Adrenal gland (tissue), 19 donors: ENCODE measurements at places on chromosomes 13 and 19. TPM values are rescaled to one million over a fixed set of nuclear protein-coding genes. Genes with fewer than 3 reads are reported as not detected.

DNA sequence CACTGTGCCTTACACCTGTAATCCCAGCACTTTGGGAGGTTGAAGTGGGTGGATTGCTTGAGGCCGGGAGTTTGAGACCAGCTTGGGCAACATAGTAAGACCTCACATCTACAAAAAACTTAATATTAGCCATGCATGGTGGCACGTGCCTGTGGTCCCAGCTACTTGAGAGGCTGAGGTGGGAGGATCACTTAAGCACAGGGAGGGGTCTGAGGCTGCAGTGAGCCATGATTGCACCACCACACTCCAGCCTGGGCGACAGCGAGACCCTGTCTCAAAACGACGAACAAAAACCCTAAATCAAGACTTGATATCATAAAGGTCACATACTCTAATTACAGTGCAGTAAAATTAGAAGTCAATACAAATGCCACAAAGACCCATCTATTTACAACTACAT, 17.4 kb downstream of the SLC7A9 start:
- DNase-seq = no peak
- no peaks in the 10 kb centered on the region for H3K27me3 ChIP-seq
- no peaks in the 10 kb centered on the region for H3K36me3 ChIP-seq
- H3K4me3 ChIP-seq = no peak overlapping the region
- H3K4me1 ChIP-seq = no peaks in the 10 kb centered on the region

GRCh38 chr19:2270423-2271233, 11.3 kb downstream of the PEAK3 start:
- H3K27me3 ChIP-seq = no peaks in the 10 kb centered on the region
- DNase-seq = peak; percentile 91
- peak overlapping the region; percentile 97 for H3K4me3 ChIP-seq
- peak overlapping the region; percentile 99 for H3K27ac ChIP-seq

DNA sequence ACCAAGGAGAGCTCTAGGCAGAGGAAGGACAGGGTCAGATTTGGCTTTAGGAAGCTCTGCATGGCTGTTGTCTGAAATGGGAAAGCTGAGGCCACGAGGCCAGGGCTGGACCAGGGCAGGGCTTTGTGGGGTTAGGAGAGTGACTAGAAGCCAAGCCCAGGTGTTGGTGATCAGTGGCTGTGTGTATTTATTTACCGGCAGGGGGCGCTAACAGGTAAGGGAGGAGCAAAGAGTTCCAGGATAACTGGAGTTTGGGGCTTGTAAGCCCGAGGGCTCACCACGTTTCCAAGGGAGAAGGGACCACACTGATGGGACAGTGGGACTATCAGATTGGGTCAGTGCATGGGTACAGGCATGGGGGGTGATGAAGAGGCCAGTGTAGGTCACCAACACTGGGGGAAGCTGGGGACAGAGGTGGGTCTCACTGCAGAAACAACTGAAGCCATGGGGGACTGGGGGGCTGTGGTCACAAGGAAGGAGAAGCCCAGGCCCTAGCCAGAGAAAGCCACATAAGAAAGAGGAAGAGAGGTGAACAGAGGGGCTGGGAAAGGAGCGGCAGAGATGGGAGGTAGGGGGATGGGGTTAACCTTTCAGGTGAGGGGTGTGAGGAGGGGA, 3.9 kb downstream of the TMEM147 start:
- peak; percentile 70 for DNase-seq
- H3K4me1 ChIP-seq = peaks cover 23% of the 10 kb centered on the region
- no peaks in the 10 kb centered on the region for H3K36me3 ChIP-seq
- no peaks in the 10 kb centered on the region for H3K27me3 ChIP-seq
- H3K4me3 ChIP-seq = no peak overlapping the region

DNA sequence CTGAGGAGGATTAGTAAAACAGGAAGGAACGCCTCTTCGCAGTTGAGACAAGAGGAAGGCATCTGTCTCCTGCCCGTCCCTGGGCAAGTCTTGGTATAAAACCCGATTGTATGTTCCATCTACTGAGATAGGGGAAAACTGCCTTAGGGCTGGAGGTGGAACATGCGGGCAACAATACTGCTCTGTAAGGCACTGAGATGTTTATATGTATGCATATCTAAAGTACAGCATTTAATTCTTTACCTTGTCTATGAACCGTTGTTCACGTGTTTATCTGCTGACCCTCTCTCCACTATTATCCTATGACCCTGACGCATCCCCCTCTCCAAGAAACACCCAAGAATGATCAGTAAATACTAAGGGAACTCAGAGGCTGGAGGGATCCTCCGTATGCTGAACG, 722 bp upstream of the TIMM50 start:
- peak overlapping the region; percentile 85 for H3K27ac ChIP-seq
- no peak for DNase-seq
- H3K27me3 ChIP-seq = no peaks in the 10 kb centered on the region

- no peaks in the 10 kb centered on the region for H3K27me3 ChIP-seq
- DNase-seq = peak; percentile 93
- H3K4me1 ChIP-seq = no peaks in the 10 kb centered on the region
- H3K36me3 ChIP-seq = no peaks in the 10 kb centered on the region
- peak within 1 kb of the TSS; percentile 28 for H3K4me3 ChIP-seq
- no peak within 1 kb of the TSS for H3K27ac ChIP-seq
Measured at GRCh38 chr19:44401139-44402115, at the start of gene ZNF285. Gene ZNF285, minus strand, starts transcription at chr19:44401608. Its CDS starts 4,395 bp downstream, at chr19:44397213.

- DNase-seq = peak; percentile 7
- no peaks in the 10 kb centered on the region for H3K4me1 ChIP-seq
- H3K36me3 ChIP-seq = no peaks in the 10 kb centered on the region
Measured at GRCh38 chr13:77836423-77836822, 82.2 kb downstream of the EDNRB start.

DNA sequence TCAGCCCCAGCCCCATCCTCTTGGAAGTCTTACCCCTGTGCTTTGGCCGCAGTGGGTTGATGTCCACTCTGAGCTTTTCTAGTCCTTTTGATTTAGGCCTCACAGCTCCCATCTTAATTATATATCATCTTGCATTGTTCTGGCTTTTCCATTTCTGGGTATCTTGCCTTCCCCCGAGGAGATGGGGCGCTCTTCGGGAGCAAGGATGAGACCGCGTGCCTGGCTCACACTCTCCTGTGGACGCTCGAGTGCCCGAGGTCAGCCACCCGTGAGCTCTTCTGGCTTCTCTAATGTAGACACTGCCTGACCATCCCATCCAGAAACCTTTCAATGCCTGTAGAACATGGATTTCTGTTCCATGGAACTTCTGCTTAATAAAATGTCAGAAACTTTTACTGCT, 53.5 kb upstream of the GPR183 start:
- no peaks in the 10 kb centered on the region for H3K27me3 ChIP-seq
- H3K4me1 ChIP-seq = peaks cover 22% of the 10 kb centered on the region
- no peak for DNase-seq
- no peaks in the 10 kb centered on the region for H3K36me3 ChIP-seq

The PRR36 gene
- 0.83 TPM for total RNA-seq

The NCLN gene
- total RNA-seq = 94.4 TPM
